Mesenchymal stem cell (in vitro differentiated cells and primary cell): ENCODE measurements at places on chromosomes 5 and 9.
A peak's percentile ranks its signal among the peaks of the same experiment; 100 is the strongest.

DNA sequence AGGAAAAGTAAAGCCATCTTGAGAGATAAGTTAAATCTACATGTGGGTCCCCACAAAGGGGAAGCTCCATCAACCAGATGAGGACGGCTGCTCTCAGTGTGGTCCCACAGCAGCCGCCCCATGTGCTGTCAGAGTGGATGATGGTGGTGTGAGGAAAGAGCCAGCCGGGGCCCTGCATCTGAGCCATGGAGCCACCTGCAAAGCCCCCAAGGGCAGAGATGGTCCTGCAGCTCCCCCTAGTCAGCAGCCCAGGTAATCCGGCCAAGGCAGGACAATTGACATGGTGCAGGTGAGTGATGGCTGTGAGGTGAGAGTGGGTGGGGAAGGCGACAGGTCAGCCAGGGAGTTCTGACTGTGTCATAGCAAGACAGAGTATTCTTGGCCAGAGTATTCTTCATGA, 458.8 kb downstream of the ICE1 start:
- no peak for DNase-seq

DNA sequence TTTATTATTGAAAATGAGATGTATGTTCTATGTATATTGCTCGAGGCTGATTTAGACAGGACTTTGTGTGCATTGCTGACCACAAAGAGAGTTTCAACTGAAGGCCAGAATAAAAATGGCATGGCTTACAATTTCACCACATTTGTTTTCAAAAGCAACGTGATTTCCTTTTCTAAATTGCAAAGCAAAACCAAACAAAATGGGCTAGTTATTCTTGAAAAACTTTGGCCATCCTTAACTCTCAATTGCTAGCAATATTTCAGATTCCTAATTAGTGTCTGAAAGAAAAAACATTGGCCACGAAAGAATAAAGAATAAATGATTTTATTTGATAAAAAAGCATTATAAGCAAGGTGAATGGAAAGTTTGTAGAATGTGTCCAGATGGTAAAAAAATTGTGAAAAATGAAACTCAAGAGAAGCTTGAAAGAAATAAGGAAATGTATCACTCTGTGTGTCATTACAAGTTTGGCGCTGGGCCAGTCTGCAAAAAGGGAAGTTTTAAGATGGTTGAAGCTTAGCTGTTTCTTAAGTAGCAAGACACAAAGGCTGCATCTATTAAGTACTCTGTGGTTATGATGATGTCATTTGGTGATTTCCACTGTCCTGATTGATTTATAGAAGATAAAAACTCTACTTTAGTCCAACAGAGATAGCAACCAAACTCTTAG, 89.2 kb upstream of the PRLR start:
- DNase-seq = peak; percentile 62

DNA sequence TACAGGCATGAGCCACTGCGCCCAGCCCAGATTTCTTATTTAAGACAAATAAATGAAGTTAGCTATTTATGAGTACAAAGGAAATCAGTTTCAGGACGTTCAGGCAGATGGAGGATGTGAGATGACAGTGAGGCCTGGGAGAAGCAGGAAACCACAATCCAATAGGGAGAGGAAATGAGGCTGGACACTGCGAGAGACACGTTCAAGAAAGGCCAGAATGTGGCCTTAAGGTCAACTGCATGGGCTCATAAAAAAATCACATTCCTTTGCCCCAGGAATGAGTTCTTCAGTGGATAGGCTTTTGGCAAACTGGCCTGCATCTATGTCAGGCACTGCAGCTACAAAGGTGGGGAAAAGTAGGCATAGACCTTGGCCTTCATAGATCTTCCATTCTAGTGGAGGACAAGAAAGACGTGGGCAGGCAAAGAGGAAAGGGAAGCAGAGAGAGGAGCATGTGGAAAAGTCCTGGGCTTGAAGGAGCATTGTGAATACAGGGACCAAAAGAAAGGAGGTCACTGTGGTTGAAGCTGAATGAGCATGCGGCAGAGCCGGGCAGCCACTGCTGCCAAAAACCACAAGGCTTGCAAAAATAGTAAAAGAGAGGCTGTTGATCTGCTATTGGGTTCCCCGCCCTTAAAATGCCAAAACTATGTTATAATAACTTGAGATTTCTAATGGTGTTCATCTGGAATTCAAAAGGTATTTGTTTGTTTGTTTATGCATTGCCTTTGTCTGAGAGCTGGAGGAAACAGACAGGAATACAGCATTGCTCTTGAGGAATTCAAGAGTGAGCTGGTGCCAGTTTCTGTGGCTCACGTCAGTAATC, 133.0 kb downstream of the GNA14 start:
- peak; percentile 78 for DNase-seq

GRCh38 chr9:36136894-36137391, 410 bp downstream of the GLIPR2 start:
- DNase-seq = no peak

GRCh38 chr5:155049569-155050383, 36.2 kb downstream of the KIF4B start:
- peak; percentile 12 for DNase-seq

- no peak for DNase-seq
These were observed 104.1 kb downstream of the GAS1 start for GRCh38 chr9:86843206-86843605.

- DNase-seq = no peak
These were observed 12.8 kb upstream of the SLC2A8 start for GRCh38 chr9:127384016-127384730.
